GF-D8 (cell line): ENCODE measurements at places on chromosomes 4 and X.

DNA sequence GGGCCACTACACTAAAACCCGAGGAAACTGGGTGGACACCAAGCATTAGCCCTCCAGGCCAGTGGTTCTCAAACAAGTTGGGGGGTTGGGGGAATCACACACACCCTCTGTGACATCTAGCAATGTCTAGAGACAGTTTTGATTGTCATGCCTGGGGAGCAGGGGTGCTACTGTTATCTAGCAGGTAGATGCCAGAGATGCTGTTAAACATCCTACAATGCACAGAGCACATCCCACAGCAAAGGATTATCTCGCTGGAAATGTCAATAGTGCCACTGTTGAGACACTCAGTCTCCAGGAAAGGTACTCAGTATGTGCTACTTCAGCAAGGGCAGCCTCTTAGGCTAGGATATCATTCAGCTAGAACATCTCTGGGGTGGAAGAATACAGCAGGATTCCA is 1.3 kb downstream of the SMC1A start:
- DNase-seq, result no peak

DNA sequence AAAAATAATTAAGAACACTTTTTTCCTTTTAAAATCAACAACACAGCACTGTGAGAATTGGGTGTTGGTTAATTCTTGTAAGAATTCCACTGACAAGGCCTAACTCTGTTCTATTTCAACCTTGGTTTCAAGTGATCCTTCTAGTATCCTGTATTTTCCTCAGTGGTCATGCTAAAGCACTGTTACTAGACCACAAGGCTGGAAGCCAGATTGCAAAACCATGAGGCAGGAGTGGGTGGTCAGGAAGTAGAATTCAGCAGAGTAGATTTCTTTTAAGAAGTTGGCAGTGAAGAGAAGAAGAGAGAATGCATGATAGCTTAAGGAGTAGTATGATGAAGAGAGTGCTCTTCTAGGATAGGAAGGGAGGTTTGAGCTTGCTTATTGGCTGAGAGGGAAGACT is 71.6 kb upstream of the LEF1 start:
- DNase-seq, result no peak

DNA sequence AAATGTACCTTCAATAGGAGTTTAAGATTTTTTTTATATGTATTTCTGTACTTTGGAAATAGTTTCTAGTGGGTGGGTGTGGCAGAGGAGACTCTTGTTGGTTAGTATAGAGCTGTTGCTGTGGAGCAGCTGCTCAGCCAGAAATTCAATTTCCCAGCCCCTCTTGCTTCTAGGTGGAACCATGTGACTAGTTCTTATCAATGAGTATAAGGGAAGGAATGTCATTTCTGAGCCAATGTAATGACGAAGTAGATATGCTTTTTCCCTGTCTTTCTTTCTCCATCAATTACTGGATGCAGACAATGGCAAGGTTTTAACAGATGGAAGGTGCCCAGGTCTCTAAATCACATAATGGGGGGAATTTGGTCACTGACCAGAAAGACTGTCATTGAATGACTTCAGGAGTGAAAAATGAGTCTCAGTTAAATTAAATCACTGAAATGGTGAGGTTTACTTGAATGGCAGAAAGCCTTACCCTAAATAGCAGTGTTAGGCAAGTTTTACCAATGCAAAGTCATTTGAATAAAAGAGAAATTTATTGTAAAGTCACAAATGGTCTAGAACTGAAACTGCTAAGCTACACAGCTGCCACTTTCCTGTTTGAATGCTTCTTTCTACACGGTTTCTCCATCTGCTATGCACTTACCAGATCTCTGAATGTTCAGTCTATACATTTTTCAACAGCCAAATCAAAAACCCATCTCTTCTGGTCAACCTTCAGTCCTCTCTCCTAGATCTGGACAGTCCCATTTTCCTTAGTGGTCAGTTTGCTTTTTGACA is 795.4 kb upstream of the MAGEB2 start:
- no peak for DNase-seq

- DNase-seq, result no peak
Observed at GRCh38 chr4:80610845-80611677, 275.5 kb downstream of the CFAP299 start.

GRCh38 chrX:68939868-68940267 is 111.0 kb downstream of the EFNB1 start:
- no peak for DNase-seq

DNA sequence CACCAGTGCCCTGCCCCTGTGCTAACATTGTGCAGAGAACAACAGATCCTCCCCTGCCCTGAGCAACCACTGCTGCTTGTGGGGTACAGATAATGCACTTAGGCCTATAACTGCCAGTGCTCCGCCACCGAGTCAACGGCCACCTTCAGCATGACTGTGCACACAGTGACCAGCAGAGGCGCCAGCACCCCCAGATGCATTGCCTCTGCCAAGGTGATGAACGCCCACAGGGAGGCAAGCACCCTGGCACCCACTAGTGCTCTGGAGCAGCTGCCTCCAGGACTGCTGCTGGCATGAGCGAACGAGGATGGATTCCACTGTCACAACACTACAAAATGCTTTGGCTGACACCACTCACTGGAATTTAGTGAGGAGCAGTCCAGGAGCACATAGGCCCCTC is 38.2 kb downstream of the SPIN2B start:
- no peak for DNase-seq

- no peak for DNase-seq
Observed at GRCh38 chrX:30949554-30949953, 60.5 kb upstream of the TAB3 start.

DNA sequence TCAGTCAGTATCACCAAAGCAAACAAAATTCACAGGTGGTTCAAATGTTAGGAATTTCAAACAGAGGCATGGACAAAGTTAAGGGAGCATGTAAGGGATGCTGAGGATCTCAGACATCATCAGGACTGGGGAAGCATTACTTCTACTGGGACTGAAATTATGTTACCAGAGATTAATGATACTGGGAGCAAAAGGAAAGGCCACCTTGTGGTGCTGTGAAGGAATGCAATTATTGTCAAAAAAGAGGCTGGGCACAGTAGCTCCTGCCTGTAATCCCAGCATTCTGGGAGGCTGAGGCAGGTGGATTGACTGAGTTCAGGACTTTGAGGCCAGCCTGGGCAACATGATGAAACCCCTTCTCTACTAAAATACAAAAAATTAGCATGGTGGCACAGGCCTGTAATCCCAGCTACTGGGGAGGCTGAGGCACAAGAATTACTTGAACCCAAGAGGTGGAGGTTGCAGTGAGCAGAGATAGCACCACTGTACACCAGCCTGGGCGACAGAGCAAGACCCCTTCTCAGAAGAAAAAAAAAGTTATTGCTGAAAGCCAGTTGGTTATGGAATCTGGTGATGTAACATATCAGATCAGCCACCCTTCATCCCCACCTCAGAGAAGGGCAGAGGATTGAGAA is 954.3 kb downstream of the PCDH7 start:
- DNase-seq, result no peak

DNA sequence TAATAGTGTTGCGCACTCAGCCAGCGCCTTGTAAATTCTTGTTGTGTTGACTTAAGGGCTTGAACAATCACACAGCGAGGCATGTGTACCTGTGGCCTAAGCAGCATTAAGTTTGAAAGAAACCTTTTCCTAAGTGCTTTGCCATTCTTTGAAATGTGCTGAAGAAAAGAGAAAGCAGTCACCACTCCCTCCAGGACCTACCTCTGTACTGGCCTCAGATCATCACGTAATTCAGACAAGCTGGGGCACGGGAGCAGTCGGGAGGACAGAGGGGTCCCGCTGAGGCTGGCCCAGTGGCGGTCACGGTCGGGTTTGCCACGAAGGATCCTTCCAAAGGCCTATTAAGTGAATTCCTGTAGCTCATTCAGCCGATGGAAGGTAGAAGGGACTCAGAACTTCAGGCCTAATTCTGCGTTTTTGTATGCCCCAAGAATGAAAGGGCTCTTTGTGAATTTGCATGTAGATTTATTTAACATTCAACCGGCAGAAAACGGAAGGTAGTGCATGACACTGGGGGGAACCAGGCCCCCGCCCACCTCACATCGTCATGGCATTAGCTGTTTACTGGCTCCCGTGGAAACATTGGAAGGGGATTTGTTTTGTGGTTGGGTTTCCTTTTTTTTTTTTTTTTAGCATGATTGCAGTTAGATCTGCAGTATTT is 106.3 kb downstream of the TRAPPC11 start:
- no peak for DNase-seq
